ENCODE measurements at places on chromosomes 3 and 15.

DNA sequence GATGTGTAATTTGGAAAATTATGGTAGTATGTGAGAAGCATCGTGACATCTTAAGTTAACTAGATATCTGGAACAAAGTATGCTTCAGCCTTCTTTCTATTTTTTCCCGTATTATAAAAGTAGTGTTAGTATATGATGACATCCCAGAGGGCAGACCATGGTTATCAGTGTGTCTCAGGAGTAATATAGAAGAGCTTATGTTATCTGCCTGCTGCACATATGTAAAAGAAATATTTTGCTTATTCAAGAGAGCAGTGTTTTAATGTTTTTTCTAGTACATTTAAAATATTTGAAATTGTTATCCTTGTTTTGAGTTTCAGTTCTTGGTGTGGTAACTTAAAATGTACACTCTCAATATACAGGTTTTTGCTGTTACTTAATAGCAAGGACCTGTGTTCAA is 24.1 kb downstream of the PLCL2 start:
- no peak overlapping the region for H3K27ac ChIP-seq
- no peak overlapping the region for H3K4me3 ChIP-seq
- peaks cover 20% of the 10 kb centered on the region for H3K4me1 ChIP-seq
- H3K27me3 ChIP-seq: no peaks in the 10 kb centered on the region
- no peak for DNase-seq

GRCh38 chr15:74200871-74201419 is 1.6 kb downstream of the STRA6 start:
- DNase-seq: no peak
- no peak overlapping the region for H3K4me3 ChIP-seq
- H3K36me3 ChIP-seq: no peaks in the 10 kb centered on the region
- H3K27me3 ChIP-seq: peaks cover 12% of the 10 kb centered on the region

DNA sequence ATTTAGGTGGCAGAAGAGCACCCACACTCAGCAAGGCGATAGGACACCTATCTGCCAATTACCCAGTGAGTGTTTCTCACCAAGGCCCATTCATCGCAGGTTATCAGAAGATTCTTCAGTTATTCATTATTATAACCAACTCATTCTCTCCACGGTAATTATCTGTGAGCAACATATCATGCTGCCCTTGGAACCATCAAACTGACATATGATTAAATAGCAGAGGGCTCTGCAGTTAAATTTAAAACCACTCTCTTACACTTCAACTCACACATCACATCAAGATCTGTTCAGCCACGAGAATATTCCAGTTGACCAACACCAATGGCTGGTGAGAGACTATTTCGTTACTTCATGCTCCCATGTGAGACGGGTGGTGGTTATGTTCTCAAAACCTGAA is 489.3 kb downstream of the ERC2 start:
- DNase-seq: no peak
- no peaks in the 10 kb centered on the region for H3K4me1 ChIP-seq
- H3K27ac ChIP-seq: no peak overlapping the region
- no peaks in the 10 kb centered on the region for H3K27me3 ChIP-seq
- H3K36me3 ChIP-seq: no peaks in the 10 kb centered on the region

- no peak overlapping the region for H3K27ac ChIP-seq
- no peaks in the 10 kb centered on the region for H3K27me3 ChIP-seq
- no peak overlapping the region for H3K4me3 ChIP-seq
- H3K4me1 ChIP-seq: peaks cover 18% of the 10 kb centered on the region
Observed at GRCh38 chr3:30225021-30225420, 381.4 kb upstream of the TGFBR2 start.

DNA sequence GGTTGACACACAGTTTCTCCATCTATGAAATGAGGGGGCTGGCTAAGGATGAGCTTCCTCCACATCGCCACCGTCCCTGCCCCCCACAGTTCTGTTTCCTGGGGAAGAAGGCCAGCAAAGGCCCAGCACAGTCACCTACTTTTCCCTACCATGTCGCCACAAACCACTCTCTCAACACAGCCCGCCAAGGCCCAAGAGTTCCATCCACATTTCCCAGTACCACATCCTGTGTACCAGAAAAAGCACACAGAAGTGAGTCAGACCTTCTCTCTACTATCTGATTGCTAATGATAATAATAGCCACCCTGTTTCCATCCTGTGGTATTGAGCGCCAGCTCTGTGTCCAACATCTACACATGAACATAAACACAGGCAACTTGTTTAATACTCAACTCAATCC is 30.3 kb upstream of the C15orf39 start:
- H3K27me3 ChIP-seq: no peaks in the 10 kb centered on the region
- DNase-seq: no peak
- no peak overlapping the region for H3K27ac ChIP-seq
- no peaks in the 10 kb centered on the region for H3K36me3 ChIP-seq
- no peak overlapping the region for H3K4me3 ChIP-seq

DNA sequence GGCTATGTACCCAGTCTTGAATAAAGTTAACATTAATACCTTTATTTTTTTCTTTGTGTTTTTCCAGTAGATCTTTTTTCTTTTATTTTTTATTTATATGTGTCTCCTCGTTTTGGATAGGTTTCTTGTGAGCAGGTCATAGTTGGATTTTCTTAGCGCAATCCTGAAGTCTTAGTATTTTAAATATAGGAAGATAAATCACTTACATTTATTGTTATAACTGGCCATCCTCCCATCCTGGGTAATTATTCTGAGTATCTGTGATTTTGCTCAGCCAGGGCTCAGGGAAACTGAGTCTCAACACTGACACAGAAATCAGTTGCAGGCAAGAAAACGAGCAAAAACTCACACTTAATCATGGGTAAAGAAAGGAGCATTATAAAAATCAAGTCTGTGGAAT is 11.6 kb upstream of the SLCO3A1 start:
- DNase-seq: no peak
- H3K27me3 ChIP-seq: peaks cover 9% of the 10 kb centered on the region
- H3K4me1 ChIP-seq: no peaks in the 10 kb centered on the region
- no peaks in the 10 kb centered on the region for H3K36me3 ChIP-seq

- no peak overlapping the region for H3K4me3 ChIP-seq
- H3K27me3 ChIP-seq: no peaks in the 10 kb centered on the region
- H3K4me1 ChIP-seq: no peaks in the 10 kb centered on the region
- no peak for DNase-seq
Observed at GRCh38 chr15:38145651-38146111, 107.0 kb upstream of the SPRED1 start.

DNA sequence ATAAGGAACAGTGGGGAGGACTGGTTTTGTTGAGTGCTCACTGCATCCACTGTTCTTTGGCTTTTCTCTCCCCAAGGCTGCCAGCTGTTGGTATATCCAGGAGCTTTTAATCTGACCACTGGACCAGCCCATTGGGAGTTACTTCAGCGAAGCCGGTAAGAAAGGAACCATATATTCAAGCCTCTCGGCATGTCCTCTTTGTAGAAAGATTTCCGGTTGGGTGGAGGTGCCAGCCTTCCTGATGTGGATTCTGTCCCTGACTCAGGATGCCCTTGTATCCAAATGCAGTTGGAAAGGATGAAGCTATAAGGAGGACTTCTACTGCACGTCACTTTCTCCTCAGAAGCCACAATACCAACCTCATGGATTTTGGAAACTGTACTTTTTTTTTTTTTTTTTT is 14.2 kb downstream of the NIT2 start:
- H3K27me3 ChIP-seq: no peaks in the 10 kb centered on the region
- peaks cover 10% of the 10 kb centered on the region for H3K36me3 ChIP-seq
- H3K4me1 ChIP-seq: no peaks in the 10 kb centered on the region
- no peak overlapping the region for H3K27ac ChIP-seq

Data from HCT116 (cell line).